ENCODE measurements at places on chromosomes 2 and 18.

DNA sequence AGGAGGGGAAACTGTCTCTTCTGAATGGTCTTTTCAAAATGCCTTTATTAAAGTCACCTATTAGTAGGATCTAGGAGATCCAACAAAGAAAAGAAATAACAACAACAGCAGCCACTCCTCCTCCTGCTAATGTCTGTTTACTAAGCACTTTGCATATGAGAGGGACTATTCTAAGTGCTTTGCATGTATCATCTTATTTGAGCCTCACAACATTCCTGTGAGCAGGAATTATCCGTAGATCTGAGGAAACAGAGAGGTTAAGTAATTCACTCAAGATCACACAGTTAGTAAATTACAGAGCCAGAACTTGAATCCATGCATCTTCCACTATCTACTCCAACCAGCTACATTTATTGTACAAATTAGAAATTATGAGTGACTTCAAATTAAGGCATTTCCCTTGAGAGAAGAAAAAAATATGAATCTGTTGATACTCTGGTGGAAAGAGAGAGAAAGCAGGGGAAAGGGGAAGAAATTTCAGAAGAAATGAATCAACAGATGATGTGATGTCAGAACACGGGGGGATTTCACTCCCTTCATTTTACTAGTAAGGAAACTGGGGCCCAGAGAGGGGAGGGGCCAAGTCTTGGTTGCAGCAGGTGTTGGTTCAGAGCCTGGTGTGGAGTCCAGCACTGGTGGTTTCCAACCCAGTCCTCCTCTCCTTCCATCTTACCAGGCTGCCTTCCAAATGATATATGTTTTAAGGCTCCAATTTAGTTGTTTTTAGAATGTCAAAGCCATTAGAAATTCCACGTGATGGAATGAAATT lies 49.7 kb downstream of the TSN start:
- no peak for DNase-seq

- no peak for DNase-seq
Observed at GRCh38 chr2:207469943-207470729, 59.6 kb upstream of the CREB1 start.

DNA sequence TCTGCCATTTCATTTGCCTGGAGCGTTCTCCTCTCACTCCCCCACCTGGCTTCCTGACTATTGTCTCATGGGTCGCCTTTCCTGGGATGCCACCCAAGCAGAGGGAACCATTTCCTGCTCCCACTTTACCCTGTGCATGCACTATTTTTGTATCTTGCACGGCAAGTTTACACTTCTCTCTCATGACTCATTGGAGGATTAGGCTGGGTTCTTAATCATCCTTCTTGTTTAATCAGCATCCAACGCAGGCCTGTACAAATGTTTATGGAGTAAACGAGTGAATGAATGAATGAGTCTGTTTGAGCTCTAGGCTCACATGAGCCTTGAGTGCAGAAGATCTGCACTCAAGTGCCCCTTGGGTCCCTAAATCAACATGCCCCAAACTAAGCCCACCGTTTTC lies 3.8 kb upstream of the ARHGAP25 start:
- no peak for DNase-seq

- DNase-seq, result no peak
Observed at GRCh38 chr2:231905026-231905425, 21.2 kb downstream of the NPPC start.

DNA sequence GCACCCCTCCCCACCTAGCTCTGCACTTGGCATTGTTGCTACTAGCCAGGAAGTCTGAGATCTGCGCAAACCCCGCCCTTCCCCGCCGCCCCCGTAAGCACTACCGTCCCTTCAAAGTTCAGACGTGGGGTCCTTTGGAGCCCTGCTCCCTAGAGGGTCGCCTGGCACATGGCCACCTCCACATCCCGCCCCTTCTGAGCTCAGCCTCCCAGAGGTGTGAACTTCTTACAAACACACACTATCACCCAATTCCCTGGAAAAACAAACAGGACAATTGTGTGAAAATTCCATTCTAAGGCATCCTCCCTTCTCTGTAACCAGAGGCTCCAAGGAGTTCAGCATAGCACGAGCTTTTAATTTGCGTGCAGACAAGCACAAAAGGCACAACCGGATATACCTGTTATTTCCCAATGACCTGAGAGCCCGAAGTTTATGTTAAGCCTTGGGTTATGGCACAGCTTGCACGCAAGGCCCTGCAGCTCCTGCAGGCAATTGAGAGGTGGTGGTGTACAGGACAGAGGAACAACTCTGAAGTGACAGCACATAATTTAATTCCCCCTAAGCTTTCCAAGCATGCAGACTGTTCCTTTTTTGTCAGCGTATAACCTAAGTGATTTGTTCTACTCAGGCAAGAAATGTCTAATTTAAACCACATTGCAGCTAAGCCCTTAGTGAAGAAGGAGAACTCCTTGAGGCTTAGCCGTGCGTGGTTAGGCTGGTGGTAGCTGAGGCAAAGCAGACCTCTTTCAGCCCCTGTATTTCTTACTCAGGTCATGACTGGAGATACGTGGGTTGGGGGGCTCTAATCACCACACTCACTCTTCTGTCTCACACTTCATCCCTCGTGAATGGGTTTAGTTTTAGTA lies 20.3 kb upstream of the CYP1B1 start:
- DNase-seq, result no peak

DNA sequence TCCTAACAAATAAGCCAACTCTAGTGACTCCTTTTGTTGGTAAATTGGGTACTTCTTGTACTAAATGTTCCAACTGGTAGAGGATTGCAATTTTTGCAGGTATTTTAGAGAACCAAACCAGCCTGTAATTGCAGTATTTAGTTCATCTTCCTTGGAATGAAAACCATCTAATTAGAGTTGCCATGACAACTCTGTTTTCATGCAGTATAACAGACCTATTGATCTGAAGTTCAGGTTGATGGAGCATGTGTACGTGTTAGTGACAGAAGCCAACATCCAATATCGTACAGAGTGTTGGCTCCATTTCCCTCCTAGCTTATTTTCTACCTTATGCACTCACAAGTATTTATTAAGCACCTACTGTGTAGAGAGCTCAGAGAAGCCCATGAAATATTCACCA lies 176.3 kb upstream of the FOSL2 start:
- DNase-seq, result no peak

DNA sequence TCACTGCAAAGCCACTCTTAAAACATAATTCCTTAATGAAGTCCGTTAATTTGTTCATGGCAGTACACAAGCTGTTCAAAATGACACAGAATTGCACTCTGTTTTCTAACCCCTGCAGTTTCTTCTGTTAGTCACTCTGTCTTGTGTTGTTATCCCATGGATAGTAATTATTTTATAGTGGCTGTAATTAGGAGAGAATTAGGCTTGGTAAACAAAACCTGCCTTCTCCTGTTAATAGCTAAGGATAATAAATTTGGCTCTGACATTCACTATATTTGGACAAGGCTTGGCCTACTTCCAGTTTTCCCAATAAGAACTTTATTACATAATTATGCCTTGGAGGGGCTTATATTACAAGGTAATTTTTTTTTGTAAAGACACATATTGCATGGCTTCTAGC lies 330.3 kb upstream of the FIGN start:
- no peak for DNase-seq

DNA sequence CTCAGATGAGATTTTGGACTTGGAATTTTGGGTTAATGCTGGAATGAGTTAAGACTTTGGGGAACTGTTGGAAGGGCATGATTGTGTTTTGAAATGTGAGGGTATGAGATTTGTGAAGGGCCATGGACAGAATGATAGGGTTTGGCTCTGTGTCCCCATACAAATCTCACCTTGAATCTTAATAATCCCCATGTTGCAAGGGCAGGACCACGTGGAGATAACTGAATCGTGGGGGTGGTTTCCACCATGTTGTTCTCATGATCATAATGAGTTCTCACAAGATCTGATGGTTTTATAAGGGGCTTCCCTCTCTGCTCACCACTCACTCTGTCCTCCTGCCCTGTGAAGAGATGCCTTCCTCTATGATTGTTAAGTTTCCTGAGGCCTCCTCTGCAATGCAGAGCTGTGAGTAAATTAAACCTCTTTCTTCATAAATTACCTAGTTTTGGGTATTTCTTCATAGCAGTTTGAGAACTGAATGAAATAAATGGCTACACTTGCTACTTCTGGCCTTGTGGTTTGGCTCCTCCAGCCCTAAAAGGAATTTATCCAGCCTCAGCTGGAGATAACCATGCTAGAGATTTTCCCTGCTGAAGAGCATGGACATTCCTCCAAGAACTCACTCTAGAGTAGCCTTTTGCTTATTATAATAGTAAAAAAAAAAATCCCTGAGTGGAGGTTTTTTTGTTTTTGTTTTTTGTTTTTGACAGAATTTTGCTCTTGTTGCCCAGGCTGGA lies 144.3 kb upstream of the TFPI start:
- DNase-seq, result no peak

DNA sequence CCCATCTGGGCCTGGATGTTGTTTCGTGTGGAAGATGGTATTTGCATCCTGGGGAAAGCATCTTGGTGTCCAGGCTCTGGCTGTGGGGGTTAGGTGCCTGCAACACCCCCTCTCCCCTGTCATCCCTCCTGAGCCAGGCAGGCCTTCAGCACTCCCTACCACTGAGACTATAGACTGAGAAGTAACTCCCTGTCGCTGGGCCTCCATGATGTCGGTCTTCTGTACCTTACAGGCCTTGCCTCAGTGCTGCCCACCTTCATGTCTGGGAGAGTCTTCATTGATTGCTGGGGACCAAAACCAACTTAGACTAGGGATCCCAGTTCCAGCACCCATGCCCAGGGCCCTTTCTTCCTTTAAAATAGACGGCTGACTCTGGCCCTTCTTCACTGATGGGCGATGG lies 33.1 kb upstream of the DNMT3A start:
- DNase-seq, result no peak

GRCh38 chr18:47381975-47382570 lies 130.6 kb upstream of the SKOR2 start:
- no peak for DNase-seq

- no peak for DNase-seq
Observed at GRCh38 chr2:141003967-141004657, 1126.7 kb downstream of the LRP1B start.

GRCh38 chr18:80246445-80247392 lies 595 bp downstream of the PARD6G start:
- DNase-seq, result no peak

DNA sequence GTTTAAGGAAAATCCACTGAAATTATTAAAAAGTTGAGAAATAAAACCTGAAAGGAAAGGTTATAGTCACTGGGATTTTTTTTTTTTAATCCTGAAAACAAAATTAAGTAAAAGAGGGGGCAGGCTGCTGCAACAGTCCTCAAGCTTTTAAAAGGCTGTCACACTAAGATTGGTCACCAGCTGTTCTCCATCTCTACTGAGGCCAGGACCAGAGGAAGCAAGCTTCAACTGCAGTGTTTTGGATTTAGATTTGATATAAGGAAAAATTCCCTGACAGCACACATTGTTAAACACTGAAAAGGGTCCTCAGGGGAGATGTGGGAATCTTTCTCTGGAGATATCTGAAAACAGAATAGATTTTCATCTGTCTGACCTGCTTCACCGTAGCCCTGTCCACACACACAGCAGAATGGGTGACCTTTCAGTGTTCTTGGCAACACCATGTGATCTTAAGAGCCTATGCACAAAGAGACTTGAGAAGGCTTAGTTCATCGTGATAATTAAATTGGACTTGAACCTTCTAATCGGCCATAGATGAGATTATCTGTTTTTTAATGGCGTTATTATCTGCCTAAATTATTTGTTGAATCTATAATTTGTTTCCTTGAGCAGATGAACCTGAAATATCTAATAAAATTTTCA lies 132.0 kb upstream of the BOD1L2 start:
- no peak for DNase-seq

Data from GM12878 (cell line).